NAMALWA (cell line): ENCODE measurements at places on chromosomes 4 and X.

GRCh38 chr4:151532001-151532708, 123.2 kb downstream of the FHIP1A start:
- DNase-seq, result no peak

- no peak for DNase-seq
Observed at GRCh38 chr4:89617317-89617716, 219.6 kb downstream of the SNCA start.

DNA sequence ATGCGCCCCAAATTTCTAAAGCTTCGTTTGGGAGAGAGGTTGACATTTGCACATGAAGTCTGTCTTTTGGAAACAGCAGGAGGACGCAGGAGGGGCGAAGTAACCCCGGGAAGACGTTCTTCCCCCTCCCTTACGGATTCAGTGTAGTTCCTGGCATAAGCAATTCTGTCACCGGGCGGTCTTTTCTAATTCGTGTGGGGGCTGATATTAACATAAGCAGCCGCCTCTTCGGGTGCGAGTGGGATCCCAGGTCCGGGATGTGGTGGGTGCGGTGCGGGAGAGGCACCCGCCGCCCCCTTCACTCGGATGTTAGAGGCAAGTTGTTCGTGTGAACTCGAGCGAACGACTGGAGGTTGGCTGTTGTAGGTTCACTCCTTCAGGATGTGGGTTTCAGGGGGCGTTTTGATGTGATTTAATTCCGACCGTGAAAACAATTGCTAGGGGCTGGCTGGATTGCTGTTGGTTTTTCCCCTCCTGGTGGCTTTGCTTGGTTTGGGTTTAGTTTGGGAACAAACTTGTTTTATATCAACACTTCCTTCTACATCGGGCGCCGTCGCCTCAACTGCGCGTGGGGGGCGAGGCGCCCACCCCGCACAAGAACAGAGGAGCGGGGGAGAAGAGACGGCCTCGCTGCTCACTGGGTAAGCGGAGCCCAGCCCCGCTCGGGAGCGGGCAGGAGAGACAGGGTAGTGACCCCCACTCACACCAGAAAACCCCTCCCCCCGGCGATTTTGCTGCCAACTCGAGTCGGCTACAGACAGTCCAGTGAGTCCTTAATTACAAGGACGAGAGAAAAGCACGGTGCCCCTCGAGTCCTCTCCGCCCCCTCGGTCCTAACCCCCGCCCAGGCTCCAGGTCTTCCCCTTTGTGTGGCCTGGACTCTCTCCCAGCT, 2.9 kb upstream of the LEF1 start:
- DNase-seq, result no peak

GRCh38 chr4:52856801-52857200, 5.3 kb upstream of the RASL11B start:
- DNase-seq, result no peak

DNA sequence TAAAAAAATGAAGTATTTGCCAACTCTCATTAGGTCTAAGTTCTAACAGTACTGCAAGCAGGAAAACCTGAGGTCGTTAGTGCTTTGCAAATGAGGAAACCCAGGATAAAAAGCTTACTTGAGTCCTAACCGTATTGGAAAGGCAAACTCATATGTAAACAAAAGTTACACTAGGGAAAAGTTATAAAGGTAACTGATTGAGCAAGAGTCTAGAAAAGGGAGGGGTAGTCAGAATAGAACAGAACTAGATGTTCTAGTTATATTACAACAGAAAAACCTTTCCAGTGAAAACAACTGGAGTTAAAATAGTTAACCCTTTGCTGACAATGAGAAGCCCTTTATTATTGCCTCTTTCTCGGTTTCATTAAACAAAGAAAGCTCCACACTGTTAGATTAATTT, 66.4 kb upstream of the MAOA start:
- no peak for DNase-seq

GRCh38 chrX:23732704-23733103, 10.4 kb downstream of the ACOT9 start:
- DNase-seq, result peak; percentile 14

DNA sequence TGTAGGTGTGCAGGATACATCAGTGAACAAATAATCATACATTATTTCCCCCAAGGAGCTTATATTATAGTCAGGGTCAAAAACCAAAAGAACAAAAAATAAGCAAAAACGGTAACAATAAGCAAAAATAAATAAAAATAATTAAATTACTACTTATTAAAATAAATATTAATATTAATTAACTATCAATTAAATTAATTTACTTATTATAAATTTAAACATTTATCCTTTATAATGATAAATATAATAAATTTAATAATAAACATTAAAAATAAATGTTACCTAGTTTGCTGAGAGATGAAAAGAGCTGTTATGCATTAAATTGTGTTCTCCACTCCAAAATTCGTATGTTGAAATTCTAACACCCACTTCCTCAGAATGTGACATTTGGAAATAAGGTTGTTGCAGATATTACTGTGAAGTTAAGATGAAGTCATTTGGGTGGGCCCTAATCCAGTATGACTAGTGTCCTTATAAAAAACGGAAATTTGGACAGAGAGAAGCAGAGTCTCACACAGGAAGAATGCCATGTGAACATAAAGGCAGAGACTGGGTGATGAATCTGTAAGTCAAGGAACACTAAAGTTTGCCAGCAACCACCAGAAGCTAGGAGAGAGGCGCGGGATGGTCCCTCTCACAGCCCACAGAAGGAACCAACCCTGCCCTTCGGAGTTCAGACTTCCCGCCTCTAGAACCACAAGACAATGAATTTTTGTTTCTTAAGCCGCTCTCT, 67.2 kb upstream of the IBSP start:
- DNase-seq, result no peak

GRCh38 chr4:51942108-51942832, 77.9 kb downstream of the LRRC66 start:
- DNase-seq, result no peak

DNA sequence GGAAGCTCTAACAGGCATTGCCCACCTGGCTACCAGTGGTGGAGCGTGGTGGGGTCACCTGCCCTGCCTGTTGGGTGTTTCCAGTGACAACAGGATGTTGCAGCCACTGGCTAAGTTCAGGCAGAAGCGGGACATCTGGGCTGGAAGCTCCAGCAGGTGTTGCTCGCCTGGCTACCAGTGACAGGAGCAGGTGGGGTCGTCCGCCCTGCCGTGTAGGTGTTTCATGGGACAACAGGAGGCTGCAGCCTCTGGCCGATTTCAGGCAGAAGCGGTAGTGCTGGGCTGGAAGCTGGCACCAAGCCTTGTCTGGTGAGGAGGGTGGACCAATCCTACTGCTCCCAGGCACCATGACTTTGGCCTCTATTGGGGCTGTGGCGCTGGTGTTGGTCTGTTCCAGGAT, 39.4 kb downstream of the RIPPLY1 start:
- DNase-seq, result no peak

GRCh38 chrX:15292861-15293260, 22.6 kb downstream of the ASB11 start:
- no peak for DNase-seq

- no peak for DNase-seq
Observed at GRCh38 chrX:126575911-126576310, 23.3 kb upstream of the DCAF12L1 start.

GRCh38 chr4:2253160-2254084, 8.5 kb downstream of the MXD4 start:
- DNase-seq, result no peak

DNA sequence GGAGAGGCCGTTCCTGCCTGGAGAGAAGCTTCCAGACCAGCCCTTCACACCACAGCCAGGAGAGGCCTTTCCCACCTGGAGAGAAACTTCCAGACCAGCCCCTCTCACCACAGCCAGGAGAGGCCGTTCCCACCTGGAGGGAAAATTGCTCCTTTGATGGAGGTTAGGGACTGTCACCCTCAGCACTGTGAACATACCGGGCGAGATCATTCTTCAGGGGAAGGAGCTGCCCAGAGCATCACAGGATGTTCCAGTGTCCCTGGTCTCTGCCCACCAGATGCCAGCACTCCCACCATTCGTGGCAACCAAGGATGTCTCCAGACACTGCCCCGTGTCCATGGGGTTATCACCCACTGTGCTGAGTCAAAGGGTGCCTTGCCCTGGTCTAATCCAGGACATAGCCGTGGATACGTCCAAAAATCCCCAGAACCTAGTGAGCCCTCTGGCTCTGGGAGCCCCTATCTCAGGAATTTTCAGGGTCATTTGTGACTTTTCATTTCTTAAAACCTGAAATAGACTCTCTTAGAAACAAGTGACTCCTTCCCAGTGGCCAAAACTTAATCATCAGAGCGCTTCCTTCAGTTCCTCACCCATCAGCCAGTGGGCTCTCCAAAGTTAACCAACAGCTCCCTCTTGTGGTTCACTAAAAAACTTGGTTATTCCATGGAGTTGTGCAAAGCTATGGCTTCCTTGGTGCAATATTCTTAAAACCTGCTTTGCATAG, 80.2 kb downstream of the CRMP1 start:
- DNase-seq, result peak; percentile 79

DNA sequence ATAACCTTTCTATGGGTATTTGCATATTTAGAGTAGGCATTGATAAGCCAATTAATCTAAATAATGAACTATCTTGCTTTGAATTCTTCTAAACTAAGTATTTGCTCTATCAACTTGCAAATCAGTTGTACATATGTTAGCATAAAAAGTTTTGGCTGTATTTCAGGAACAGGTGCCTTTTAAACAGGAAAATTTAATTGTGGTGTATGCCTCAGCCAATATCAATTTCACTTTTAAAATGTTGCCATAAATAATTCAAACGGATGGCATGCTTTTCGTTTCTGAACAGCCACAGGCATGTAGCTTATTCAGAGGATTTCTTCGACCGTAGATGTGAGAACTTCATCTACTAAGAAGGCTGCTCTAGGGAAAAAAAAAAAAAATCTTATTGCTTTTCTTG, 99.9 kb downstream of the DCLK2 start:
- DNase-seq, result no peak

DNA sequence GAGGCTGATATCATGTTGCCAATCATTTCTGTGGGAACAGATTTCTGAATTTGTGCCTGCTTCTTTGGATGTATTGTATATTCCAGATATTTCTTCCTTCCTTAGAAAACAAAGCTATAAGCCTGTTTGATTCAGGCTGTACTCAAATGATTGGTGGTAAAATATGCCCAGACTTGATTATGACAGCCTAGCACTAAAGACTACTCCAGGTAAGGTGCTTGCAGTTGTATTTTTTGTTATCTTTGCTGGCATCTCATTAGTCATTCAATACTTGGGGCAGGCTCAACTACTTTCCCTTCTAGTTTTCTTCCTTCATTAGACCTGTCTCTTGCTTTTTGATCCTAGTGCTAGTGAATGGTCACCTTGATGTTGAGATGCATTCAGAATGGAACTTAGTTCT, 90.6 kb downstream of the ZNF518B start:
- no peak for DNase-seq

DNA sequence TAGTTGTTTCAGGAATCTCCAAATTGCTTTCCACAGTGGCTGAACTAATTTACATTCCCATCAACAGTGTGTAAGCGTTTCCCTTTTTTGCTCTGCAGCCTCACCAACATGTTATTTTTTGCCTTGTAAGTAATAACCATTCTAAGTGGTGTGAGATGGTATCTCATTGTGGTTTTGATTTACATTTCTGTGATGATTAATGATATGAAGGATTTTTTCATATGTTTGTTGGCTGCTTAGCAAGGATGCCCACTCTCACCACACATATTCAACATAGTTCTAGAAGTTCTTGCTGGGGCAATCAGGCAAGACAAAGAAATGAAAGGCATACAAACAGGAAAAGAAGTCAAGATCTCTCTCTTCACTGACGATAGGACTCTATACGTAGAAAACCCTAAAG, 472.4 kb downstream of the ZNF674 start:
- DNase-seq, result no peak

DNA sequence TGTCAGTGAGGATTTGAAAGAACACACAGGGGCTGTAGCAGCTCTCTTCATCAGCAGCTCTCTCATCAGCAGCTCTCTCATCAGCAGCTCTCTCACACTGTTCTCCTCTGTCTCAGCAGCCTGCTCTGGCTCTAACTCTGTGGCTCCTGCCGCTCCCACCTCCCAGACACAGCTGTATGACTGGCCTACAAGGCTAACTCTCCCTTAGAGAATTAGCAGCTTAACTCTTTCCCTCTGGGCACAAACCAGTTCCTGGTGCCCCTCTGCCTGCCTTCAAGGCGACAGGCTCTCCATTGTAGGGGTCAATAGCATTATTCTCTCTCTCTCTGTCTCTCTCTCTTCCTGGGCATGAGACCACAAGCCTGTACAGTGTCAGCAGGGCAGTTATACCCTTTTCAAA, 385.6 kb upstream of the PCDH10 start:
- no peak for DNase-seq

DNA sequence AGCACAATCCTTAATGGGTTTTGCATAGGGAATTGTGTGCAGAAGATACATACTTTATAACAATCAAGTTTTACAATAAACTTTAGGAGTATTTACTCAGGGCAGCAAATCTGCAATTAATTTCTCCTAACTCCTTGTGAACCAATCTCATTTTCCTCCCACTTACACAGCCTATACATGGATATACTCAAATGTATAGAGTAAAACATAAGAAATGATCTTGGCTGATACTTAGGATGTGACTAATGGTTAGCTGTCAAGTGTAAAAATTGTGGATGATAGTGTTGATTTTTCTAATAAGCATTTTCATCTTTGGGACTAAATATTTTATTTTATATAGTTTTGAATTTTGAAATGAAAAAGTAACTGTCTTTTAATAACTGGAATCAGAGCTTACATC, 759.6 kb downstream of the GRID2 start:
- no peak for DNase-seq

GRCh38 chr4:159272273-159273140, 169.6 kb downstream of the RAPGEF2 start:
- no peak for DNase-seq

- no peak for DNase-seq
Observed at GRCh38 chr4:2042204-2042946, 16.8 kb upstream of the NAT8L start.

DNA sequence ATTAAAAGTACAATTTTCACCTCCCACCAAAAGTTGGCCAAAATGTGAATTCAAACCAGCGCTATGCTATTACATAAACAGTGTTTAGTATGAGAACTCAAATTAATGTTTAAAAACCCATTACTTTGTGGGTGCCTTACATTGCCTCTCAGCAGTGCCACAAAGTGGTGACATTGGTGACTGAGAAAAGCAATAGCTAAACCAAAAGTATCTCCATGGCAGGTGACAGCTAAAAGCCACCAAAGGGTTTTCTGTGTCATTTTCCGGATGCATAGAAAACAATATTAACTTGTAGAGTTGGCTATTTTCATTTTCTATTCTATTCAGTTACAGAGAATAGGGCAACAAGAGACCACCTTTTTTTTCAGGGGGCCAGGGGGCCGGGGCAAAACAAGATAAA, 261.2 kb downstream of the MAPK10 start:
- no peak for DNase-seq

GRCh38 chr4:78953769-78954666, 14.8 kb upstream of the PAQR3 start:
- peak; percentile 47 for DNase-seq

- DNase-seq, result no peak
Observed at GRCh38 chrX:102978594-102978993, 41.5 kb downstream of the RAB40AL start.

- no peak for DNase-seq
Observed at GRCh38 chr4:133403913-133404312, 254.8 kb downstream of the PCDH10 start.
